ENCODE measurements at places on chromosomes 2 and 18.

- peak; percentile 43 for DNase-seq
These were observed 41.4 kb upstream of the MAPRE2 start for GRCh38 chr18:34999756-35000289.

- DNase-seq, result no peak
These were observed 156.4 kb downstream of the DSEL start for GRCh38 chr18:67359873-67360838.

DNA sequence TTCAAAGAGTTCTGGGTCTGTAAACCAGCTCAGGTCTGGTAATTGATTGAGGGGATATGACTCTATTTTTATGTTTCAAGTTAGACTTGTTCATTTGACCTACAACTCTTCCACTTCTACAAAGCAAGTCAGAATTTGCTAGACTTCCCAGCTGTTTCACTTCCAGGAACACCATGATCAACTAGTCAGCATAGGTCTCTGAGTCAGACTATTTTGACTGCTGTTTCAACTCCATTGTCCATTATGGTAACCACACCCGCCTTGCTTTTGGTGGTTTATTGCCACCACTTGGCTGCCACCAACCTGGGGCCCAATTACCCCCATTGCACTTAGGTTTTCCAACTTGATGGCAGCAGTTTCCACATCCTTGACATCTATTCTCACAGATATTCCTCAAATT, 116.6 kb downstream of the LAMA3 start:
- DNase-seq, result no peak

GRCh38 chr2:96213379-96213778, 4.8 kb upstream of the STARD7 start:
- peak; percentile 55 for DNase-seq

DNA sequence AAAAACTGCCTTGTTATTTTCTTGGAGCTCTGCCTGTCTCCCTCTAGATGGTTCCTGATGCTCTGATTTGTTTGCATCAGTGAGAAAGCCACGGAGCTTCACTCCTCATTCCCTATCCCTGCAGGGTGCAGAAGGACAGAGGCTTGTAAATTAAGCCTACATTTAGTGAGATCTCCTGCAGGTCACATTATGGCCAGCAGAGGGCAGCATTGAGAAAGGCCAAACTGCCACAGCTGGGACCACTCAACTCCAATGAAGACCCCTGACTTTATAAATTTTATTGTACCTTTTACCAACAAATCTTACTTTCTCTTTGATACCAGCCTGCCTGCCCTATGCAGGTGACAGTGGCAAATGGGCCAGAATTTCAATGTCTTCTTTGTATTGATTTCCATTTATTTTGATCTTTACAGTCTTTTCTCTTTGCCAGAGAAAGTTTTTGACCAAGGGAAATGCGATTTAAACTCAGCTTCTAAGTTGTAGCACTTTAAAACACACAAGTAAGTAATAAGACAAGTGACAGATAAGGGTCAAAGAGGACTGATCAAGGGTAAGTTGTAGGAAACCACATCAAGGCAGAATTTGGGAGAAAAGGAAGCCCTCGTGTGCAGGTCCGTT, 1029.1 kb upstream of the KLHL29 start:
- peak; percentile 96 for DNase-seq

DNA sequence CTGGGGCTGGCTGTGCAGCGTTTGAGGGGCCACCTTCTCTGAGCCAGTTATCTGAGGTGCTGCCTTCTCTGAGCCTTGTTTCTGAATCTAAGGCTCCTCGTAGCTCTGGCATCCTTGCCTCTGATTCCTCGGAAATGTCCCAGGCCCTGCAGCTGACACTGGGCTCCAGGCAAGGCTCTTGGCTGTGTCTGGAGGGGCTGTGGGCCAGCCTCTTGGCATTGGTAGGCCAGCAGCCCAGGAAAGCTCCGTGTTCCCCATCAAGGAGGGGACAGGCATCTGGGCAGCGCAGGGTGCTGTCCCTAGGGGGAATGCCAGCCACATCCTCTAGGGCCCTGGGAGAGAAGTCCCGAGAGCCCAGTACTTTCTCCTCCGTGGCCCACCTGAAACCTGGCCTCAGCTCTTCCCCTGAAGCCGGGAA, 40.7 kb upstream of the TAF1B start:
- peak; percentile 51 for DNase-seq

- DNase-seq, result peak; percentile 38
These were observed 3.4 kb downstream of the TMEM18 start for GRCh38 chr2:673615-674320.

- DNase-seq, result peak; percentile 69
These were observed 131.3 kb upstream of the ACAA2 start for GRCh38 chr18:49944663-49945062.

- peak; percentile 85 for DNase-seq
These were observed 46.3 kb downstream of the TCF7L1 start for GRCh38 chr2:85179541-85179940.

GRCh38 chr18:76937597-76937996, 115.2 kb downstream of the ZNF236 start:
- no peak for DNase-seq

DNA sequence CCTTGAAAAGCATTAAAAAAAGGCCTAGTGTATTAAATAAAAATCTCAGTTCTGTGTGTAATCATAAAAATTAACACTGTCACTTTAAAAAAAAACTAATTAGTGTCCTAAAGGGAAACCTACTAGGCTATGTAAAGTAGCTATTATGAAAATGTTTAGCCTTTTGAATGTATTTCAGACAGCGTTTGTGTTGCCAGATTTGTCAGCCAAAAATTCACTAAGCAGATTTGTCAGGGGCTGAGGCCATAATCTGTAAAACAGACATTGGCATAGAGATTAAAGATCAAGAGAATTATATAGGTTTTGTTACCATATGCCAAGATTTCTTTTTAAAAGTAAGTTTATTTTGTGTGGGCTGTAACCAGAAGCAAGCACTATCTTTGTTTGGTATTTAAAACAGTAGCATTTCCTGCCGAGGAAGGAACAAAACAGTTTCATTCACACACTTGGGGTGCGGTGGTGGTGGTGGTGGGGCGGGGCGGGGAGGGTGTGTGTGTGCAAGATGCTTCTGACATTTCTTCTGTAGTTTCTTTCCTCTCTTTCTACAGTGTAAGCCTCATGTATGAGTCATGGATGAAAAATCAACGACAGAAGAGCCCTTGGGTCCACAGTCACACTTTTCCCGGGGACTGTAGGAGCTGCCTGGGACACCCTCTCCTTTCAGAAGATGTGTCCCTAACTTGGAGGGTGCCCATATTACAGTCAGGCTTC, 328.5 kb upstream of the FANCL start:
- DNase-seq, result peak; percentile 50

- DNase-seq, result peak; percentile 65
These were observed 457.2 kb upstream of the SMIM21 start for GRCh38 chr18:75884728-75885127.

GRCh38 chr2:144510294-144510991, 9.5 kb downstream of the ZEB2 start:
- peak; percentile 83 for DNase-seq

GRCh38 chr2:48551548-48551947, 21.6 kb downstream of the STON1 start:
- DNase-seq, result no peak

- no peak for DNase-seq
These were observed 1.4 kb downstream of the PSD4 start for GRCh38 chr2:113175042-113175628.

- no peak for DNase-seq
These were observed 65.9 kb downstream of the CALCRL start for GRCh38 chr2:187382131-187382530.

- DNase-seq, result no peak
These were observed 804.7 kb upstream of the PIK3C3 start for GRCh38 chr18:41150316-41150715.

GRCh38 chr2:174748948-174749347, 15.3 kb downstream of the CHRNA1 start:
- DNase-seq, result peak; percentile 94

GRCh38 chr2:9830685-9831410, 12.4 kb upstream of the TAF1B start:
- DNase-seq, result no peak

GRCh38 chr2:58137221-58137620, 90.6 kb downstream of the VRK2 start:
- DNase-seq, result no peak

DNA sequence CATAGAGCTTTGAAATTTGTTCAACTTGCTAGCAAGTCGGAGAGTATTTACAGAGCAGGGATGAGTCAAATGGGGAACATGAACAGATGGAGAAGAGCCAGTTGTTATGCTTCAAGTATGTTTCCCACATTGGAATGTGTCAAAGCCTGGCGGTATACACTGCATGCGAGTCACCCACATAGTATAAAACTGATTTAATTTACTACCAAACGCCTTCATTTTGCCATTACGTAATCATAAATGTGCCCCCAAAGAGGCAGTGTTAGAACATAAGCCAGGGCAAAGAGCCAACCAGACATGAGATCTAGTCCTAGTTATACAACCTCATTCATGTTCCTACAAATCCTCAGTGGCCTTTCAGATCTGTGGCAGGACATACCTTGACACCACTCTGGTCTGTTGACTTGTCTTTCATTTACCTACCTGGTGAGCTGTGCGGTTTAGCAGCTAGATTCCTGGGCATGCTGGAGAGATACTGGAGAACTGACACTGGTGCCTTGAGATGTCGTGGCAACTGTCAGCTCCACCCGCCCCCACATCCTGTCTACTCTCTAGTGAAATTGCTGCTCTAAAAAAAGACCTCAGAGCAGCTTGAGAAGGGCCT, 21.7 kb upstream of the NRP2 start:
- no peak for DNase-seq

DNA sequence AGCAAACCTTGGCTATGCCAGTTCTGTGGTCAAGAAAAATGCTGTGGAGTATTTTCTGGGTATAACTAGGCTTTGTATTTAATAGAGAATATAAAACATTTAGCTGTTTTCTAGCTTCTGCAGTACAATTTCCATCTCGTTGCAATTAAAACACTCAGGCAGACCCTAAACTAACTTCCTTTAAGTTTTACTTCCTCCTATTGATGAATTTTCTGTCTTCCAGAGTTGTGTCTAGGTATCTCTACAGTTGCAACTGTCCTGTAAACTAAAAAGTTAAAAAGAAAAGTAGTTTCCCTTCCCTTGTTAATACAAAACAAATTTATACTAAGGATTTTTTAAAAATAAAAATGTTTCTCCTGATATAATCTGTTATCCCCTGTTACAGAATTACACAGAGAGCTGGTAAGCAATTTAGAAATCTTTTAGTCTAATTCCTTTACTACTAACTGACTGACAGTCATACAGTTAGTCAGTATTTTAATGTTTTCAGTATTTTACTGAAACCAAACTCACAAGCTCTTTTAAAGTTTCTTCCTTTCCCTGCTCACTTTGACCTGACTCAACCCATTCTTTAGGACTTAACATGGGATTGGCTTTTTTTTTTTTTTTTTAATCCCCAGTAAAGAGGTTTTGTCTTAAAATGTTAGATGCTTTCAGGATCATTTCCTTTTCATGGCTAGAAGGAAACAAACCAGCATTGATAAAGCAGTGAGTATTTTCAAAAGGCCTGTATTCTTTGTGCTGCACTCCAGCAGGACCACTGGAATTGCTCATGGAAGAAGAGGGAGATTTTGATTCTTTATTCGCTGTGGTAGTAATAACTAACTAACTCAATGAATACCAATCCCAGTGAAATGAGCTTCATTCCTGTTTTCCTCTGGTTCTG, 22.9 kb downstream of the ITGAV start:
- DNase-seq, result no peak

DNA sequence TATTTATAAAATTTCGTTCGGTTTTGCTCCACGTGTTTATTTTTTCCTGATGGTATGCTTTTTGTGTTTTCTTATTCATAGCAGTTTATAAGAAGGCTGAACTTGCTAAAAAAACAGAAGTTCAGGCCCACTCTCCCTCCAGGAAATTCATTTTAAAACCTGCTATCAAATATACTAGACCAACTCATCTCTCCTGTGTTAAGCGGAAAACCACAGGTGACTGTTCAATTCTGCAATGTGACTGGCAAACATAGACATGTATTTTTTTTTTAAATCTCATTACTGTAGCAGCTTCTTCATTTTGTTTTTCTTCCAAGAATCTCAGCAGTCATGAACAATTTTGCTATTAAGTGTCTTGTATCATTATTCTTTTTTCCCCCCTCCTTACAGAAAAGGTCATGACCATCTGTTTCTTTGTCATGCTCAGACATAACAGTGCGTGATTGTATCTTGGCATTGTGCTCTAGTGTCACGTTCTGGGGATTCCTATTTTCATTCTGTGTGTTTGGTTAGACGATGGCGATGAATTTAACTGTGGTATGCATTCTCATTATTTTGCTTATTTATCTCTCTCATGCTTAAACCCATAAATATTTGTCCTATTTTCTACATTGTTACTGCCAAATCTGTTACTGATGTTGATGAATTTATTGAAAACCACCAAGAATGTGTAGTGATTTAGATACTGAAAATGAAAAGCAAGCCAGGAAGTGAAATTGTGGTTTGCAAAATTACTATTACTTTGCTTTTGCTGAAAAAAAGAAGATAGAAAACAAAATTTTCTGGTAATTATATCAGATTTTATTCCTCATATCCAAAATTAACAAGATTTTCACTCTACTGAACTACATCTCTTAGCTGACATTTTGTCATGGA, 74.6 kb upstream of the UNC80 start:
- DNase-seq, result no peak

DNA sequence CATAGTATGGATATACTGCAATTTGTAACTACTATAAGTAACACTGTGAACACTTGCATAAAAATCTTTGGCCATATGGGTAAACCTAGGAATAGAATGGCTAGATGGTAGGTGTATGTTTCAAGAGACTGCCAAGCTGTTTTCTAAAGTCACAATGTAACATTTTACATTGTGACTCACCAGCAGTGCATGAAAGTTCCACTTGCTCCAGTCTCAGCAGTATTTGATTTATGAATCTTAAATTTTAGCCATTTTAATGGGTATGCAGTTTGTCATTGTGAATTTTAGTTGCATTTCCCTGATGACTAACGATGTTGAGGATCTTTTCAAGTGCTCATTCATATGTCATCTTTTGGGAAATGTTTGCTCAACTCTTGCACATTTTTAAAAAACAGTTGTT, 86.1 kb downstream of the FARSB start:
- DNase-seq, result no peak

- DNase-seq, result no peak
These were observed 297.9 kb downstream of the RDH14 start for GRCh38 chr2:18262601-18263000.

- DNase-seq, result peak; percentile 69
These were observed 61.8 kb downstream of the CDH2 start for GRCh38 chr18:28115149-28115550.

DNA sequence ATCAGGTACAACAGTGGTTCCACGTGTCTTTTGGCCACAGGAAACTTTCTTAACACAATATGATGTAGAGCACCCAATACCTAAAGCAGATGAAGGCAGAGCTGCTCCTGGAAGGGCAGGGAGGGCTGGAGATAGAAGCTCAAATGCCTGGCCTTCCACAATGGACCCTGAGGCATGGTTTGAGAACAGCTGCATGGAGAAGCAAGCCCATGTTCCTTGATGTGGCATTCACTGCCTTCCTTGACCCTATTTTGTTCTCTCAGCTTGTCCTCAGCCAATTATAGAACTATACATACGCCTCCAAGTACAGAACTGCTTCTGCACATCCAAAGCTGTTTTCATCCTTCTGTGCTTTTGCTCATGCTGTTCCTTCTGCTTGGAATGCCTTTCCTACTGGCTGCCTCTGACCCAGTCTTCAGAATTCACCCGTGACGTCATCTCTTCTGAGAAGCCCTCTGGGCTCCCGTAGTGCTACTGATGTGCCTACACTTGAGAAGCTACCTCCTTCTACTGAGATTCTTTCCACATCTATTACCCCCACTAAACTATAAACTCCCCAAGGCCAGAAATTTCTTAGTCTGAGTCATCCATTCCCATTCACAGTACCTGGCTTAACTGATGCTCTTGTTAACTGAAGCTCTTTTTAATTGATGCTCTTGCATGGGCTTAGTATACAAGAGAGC, 69.9 kb downstream of the CHRNA1 start:
- no peak for DNase-seq

GRCh38 chr2:40298026-40298425, 153.9 kb downstream of the SLC8A1 start:
- DNase-seq, result no peak

All from endodermal cell (in vitro differentiated cells).